ENCODE measurements at places on chromosomes 16 and 17.

DNA sequence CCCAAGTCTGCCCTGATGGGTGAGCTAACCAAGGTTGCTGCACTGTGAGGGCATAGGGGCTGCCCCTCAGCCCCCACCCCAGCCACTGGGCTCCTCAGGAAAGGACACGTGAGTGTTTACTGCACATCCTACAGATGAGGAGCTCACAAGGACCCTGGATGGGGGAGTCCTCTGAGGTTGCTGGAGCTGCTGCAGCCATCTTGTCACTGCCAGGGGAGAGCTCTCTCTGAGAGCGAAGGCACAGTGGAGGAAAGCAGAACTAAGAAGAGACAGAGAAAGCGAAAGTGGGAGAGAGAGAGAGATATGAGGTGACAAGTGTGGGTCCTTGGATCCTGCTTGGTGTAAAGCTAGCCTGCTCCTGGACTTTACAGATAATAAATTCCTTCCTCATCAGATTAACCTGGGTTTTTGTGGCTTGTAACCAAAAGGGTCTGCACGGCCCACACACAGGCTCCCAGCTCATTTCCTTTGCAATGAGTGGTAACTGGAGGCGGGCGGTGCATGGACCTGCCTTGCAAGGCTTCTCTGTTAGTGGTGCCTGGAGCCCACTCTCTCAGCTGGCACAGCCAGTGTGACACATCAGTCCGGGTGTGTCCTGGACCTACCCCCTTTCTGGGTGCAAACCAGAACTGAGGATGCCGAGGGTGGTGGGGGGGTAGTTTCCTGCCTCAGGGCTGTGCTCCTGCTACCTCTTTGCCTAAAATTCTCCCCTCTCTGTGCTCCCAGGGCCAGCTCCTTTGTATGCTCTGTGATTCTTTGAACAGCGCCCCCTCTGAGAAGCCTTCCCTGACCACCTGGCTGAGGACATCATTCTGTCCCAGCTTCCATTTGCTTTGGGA lies 14.2 kb downstream of the SNX20 start:
- DNase-seq = no peak

GRCh38 chr17:12821376-12821940 lies 32.2 kb downstream of the ARHGAP44 start:
- DNase-seq = no peak

DNA sequence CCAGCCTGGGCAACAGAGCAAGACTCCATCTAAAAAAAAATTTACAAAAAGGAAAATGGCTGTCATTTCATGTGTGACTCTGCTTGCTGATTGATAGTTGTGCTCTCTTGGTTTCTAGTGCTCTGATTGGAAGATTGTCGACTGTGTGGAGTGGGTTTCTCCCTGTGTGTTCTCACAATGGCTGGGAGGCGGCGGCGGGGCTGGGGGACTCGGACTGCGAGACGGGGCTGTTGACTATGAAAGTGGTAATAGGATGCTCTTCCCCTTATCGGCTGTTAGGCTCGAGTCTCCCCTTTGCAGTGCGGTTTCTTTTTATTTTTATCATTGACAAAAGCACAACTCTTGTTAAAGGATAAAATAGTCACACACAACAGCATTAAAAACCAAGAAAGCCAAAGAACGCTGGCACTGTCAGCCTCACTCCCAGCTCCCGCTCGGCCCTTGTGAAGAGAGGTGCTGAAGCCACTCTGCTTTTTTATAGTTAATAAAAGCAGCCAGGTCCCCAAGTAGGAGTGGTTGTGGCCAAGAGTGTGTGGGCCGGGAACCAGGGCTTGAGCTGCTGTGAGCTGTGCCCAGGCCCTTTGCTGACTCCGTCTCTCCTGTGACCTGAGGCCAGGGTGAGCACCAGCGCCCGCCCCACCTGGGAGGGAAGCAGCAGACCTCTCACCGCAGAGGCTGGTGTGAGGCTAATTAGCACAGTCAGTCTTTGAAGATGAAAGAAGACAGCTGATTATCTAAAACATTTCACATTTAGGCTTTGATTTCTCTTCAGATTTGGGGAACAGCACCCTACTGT lies 36.5 kb downstream of the TBCD start:
- DNase-seq = no peak

GRCh38 chr17:71849783-71850768 lies 270.7 kb upstream of the SOX9 start:
- DNase-seq = no peak

DNA sequence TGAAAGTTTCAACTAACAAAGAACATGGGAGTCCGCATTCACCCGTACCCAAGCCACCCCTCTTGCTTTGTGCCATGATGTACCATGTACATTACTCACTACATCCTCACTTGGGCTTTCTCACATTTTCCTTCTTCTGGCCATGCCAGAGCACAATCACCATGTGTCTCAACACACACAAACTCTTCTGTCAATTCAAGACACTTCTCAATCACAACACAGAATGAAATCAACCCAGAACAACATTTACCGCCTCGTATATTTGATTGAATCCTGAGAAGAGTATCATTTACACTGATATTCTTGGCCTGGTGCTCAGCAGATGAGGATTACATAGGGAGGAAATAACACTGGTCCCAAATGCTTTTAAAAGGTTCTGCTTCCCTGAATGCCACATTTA lies 4.5 kb downstream of the ADAMTS18 start:
- DNase-seq = no peak

DNA sequence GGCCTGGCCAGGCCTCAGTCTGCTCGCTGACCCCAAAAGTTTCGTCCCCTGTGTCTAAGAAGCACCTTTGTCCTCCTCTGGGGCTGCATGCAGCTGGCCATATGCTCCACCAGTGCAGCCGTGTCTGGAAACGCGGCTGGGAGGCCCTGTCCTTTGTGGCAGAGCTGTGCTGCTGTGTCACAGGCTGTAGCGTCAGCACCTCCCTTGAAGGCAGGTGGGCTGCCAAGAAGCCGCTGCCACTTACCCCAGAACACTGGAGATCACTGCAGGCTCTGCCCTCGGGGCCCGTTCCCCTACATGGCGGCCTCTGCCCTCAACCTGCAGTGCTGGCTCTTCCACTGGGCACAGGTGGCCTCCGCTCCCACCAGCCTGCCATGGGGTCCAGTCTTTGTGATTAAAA lies 15.7 kb upstream of the MC1R start:
- DNase-seq = no peak

DNA sequence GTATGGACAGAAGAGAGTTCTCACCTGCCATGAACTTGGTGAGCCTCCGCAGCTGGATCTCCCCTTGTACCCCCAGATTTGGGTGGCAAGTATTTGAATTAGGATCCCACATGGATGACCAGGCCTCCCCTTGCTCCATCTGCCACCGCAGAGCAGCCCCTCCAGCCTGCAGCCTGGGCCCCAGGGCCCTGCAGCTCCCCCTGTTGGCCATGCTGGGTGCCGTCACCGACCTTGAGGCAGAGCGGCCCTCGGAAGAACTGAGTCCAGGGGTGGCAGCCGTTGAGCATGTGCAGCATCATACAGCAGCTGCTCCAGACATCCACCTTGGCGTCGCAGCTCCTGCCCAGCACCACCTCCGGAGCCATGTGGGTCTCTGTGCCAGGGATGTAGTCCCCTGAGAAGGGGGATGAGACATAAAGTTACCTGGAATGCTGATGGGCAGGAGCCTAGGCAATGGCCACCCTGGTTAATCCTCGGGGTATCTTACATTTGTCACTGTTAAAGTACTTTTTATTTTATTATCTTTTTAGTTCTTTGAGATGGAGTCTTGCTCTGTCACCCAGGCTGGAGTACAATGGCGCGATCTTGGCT lies 9.0 kb upstream of the SPATA32 start:
- no peak for DNase-seq

DNA sequence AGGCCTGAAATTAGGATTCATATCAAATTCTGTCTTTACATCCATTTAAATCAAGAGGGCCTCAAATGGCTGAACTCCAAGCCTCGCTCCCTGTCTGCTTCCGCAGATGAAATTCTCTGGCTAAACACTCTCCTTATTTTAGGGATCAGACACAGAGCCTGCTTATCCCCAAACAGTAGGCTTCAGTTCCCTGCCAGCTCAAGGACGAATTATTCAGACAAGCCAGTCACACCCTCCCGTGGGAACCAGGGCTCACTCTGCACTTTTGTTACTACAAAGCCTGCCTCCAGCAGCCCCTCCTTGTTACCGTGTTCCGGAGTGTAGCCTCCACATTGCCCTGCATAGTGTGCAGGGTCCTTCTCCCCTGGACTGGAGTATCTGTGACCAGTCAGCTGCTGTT lies 46.6 kb upstream of the LCMT1 start:
- no peak for DNase-seq

DNA sequence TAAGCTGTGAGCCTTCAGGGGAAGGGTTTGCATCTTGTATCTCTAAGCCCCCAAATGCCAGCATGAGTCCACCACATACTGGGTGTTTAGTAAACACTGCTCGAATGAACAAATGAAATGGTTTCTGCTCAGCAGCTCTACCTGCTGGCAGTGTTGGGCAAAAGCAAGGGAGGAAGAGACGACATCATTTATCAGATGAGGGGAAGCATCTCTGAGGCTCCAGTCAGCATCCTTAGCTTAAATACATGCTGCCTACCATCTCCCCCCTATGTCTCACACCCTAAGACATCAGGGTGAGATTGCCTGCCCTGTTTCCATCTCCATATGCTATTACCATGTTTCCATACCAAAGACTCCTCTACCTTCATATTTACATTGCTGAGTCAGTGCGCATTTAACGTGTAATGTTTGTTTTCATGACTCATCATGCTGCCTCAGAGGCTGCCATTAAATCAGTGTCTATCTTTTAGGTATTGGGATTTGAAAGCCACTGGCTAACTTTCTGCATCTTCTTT lies 379.8 kb downstream of the UTP18 start:
- DNase-seq = no peak

DNA sequence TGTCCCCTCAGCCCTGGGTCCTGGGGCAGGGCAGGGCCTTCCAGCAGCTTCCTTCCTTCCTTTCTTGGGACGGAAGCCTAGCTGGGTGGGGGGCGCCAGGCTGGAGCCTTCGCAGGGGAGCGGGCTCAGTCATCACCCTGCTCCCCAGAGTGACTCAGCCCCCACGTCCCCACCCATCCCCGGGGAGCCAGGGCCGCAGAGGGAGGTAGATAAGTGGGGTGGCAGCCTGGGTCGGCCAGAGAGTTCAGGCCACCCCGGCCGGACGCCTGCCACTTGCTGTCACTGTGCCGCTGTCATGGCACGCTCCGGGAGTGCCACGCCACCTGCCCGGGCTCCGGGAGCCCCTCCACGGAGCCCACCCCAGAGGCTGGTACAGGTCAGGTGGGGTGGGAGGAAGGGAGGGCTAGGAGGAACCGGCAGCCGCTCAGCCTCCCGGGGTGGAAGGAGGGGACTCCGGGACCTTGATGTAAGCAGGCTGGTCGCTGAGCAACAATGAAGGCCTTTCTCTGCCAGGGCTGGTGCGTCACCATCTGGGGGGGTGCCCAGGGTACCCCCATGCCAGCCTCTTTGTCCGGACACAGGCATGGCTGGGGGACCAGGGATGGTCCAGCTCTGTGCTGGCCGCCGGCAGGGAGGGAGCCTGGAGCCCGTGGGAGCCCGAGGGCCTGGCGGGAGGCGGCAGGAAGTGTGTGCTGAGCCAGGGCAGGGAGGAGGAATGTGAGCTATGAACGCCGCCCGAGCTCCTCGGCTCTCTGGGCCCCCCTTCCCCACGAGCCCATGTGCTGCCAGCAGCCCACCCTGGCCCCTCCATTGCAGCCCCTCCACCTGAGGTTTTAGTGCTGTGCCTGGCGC lies 6.6 kb downstream of the NHERF2 start:
- no peak for DNase-seq

DNA sequence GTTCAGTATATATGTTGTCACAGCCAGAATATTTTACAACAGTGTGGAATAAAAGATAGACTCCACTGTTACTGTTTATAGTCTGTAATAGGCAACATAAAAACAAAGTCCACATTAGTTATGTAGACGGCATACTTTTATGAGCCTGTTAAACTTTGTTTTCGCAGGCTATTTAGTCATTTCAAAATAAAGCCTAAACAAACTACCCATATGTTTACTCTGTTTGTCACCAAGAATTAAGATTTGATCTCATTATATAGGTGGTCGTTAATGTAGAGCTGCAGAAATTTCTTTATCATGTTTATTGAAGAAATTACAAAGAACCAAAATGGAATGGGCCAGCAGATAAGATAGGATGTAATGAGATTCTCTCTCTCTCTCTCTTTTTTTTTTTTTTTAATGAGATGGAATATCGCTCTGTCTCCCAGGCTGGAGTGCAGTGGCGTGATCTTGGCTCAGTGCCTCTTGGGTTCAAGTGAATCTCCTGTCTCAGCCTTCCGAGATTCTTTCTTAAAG lies 943.8 kb upstream of the SOX9 start:
- DNase-seq = no peak

DNA sequence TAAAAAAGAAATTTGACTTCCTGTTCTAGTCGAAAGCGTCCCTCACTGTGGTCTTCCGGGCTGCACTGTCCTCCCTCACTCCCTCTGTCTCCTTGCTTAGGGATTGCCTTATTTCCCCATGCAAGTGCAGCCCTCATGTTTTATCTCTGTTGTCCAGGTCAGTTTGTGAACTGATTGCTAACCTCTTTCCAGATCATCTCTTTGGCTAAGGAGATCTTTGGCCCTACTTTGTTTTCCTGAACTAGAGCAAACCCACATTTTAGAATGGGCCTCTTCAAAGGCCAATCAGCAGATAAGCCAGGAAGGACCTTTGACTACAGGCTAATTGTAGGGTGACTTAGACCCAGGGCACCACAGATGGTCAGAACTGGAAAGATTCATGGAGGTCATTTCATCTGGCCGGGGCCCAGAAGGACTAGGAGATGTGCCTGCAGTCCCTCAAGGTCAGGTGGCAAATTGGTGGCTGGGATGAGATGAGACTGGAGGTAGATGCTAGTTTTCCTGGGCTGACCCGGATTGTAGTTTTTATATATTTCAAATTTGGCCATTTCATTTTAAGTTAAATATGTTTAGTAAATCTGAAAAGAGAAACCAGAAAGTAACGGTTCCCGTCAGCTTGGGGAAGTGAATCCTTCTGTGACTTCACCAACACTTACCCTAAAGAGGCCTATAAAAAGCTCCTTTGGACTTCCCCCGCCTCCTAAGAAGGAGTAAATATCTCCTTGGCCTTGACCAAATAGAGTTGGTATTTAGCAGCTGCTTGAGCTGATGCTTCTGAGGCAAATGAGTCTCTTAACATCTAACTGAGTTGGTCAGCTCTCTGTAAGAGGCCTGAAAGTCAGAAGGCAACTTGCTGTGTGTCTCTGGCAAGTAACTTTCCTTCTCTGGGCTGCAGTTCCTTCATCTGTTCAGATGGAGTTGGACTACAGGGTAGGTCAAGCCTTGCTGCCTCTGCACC lies 6.2 kb upstream of the SLC25A19 start:
- no peak for DNase-seq
